ENCODE measurements at places on chromosomes 7 and 10.

DNA sequence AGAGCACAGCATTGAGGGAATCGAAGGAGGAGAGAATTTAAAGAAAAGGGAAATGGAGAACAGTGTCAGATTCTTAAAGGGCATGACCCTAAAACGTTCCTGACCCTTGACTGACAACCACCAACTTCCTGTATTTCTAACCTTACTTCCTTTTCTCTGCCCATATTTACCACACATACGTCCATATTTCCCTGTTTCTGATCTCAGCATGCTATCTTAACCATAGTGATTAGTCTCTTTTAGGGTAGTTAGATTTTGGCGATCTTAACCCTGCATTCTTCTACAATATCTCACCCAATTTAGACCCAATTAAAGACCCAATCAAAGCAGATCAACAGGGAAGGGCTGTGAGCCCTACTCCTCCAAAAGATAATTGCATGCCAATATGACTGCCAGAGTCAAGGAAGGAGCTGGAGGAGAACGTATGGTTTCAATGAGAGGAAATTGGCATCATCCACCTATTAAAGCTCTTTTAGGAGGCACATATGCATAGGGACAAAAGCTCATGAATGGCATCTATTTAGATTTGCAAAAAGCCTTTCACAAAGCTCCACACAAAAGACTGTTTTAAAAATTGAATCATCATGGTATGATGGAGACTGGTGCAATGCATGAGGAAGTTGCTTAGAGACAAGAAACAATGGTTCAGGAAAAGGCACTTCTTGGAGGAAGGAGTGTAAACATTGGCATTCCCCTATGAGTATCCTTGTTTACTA lies 49.0 kb upstream of the ARHGAP12 start:
- DNase-seq, result no peak

DNA sequence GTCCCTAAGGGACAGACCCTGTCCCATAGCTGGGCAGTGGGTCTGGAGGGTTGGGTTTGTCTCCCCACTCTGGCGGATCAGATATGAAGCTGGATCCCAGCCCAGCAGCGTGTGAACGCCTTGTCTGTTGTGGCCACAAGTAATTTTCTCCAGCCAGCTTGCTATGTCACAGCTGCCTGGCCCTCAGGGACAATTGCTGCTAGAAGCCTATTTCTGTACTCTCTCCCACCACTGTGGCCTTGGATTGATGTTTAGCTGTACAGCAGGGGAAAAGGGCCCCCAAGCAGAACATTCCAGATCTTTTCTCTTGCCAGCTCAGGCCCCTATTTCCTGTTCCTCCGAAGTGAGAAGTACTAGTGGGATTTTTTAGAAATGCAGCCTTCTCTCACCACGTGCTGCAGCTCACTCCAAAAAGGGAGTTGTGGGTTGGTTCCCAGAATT lies 53.5 kb upstream of the WAC start:
- DNase-seq, result no peak

DNA sequence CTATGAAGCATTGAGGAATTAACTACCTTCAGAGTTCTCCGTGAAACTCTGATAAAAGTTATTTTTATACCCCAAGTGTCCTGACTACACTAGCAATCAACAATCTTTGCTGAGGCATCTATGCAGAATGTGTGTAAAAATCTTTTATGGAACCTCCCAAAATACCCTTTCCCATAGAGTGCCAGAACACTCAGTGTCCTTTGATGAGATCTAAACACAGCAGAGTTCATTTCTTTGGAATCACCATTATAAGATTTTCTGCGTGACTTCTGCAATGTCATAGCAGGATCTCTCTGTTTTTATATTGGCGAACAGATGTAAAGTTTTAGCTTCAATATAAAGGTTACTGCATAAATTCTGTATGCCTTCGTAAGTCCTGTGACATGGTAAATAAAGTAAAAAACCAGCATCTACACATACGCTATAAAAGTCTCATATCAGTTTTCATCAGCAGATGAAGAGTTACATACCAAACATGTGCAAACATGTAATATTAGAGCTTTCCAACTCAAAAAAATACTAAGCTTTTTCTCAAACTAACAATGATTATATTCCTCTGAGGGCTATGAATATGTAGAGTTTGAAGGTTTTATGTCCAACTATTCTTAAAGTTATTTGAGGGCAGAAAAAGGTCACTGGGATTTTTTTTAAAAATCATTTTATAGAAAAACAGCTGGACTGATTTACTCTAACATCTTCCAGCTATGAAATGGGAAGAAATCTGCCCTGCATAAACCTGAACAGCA lies 67.2 kb downstream of the SKIDA1 start:
- DNase-seq, result no peak

GRCh38 chr10:113127901-113128283 lies 177.8 kb downstream of the TCF7L2 start:
- no peak for DNase-seq

DNA sequence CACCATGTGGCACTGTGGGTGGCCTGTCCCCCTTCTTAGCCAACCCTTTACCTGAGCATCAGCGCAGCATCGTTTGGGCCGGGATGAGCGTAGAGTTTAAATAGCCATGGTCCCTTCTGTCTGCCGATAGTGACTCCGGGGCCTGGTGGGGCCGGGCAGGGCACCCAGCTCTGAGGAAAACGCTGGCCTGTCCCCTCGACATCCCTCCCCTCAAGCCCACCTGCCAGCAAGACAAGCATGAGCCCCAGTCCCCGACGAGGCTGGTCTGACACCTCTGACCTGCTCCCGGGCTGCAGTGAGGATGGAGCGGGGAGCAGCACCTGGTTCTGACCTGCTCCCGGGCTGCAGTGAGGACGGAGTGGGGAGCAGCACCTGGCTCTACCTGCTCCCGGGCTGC lies 31.1 kb upstream of the CNPY1 start:
- no peak for DNase-seq

- DNase-seq, result no peak
Measured at GRCh38 chr10:101120884-101121653, 10.0 kb upstream of the TLX1 start.

DNA sequence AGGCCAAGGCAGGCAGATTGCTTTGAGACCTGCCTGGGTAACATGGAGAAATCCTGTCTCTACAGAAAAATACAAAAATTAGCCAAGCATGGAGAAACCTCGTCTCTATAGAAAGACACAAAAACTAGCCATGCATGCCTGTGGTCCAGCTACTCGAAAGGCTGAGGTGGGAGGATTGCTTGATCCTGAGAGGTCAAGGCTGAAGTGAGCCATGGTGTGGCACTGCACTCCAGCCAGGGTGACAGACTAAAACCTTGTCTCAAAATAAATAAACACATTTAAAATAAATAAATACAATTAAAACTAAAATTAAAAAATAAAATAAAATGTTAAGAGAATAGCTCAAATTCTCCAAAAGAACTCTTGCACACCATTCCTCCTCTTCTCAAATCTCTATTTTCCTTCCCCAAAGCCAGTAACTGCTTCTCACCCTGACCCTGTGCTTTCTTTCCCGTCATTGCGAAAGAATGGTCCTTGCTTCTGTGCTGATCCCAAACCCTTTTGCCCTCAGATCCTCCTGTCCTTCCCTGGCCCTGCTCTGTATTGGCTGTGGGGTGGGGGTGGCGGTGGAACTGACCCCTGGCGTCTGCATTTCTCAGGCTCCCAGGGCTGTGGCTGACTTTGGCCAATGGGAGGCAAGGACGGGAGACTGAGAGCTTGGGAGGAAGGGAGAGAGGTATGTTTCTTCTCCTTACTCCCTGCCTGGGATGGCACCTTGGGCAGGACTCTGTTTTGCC lies 12.4 kb downstream of the SRGN start:
- DNase-seq, result no peak

- no peak for DNase-seq
Measured at GRCh38 chr7:78649236-78649635, 804.2 kb downstream of the MAGI2 start.

DNA sequence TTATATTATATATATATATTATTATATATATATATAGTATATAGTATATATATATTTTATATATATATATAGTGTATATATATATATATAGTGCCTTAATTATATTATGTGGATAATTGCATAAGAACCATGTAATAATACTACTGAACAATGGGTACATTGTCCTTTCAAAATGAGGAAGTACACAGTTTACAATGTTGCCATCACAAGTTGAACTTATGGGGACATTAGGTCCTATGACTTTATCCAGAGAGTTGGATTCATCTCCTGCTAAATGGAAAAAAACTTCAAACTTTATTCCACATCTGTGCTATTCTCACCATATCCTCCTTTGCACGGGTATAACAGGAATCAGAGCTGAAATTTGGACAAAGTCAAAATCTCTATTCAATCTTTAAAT lies 105.0 kb upstream of the AGR3 start:
- no peak for DNase-seq

DNA sequence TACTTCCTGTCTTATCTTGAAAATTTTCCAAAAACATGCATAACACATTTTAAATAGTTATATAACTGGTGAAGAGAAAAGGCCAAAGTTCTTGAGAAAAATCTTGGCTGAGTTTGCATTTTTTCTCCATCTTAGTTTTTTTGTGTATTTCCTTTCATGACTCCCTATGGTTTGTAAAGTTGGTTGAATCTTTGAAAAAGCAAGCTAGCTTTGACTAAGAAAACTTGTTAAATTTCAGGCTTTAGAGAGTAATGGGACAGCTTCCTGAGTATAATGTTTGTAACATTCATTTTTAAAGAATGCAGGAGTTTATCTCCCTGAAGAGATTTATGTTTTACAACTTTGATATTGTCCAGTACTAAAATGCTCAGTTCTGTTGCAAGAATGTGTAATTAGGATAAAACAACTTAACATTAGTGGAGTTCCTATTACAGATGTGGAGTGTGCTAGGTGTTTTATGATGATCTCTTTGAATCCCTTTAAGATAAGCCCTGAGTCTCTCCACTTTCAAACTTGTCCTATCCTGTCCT lies 11.1 kb upstream of the HERPUD2 start:
- DNase-seq, result no peak

GRCh38 chr7:801940-802381 lies 30.3 kb upstream of the SUN1 start:
- no peak for DNase-seq

DNA sequence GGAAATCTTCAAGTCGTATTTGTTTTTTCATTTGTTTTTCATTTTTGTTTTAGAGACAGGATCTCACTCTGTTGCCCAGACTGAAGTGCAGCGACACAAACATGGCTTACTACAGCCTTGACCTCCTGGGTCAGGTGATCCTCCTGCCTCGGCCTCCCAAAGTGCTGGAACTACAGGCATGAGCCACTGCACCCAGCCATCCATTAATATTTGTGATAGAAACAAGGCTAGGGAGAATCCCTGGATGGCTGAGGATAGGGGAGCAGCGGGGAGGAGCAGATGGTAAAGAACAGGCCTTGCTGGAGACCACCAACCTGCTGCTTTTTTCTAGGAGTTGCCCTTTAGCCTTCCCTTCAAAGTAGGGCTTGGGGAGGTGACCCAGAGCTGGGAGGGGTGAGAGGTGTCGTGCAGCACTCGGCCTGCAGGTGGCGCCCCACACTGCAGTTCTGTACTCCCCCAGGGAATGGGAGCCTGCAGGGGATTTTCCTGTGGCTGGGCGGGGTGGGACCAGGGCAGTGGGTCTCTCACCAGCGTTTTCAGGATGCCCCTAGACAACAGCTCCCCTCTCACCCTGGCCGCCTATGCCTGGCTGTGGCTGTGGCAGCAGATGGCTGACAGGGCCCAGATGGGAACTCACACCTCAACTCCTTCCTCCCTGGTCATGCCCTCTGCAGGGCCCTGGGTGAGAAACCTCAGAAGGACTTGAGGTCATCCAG lies 12.6 kb upstream of the CDH23 start:
- DNase-seq, result peak; percentile 50

- no peak for DNase-seq
Measured at GRCh38 chr7:110442381-110442837, 648.5 kb upstream of the LRRN3 start.

DNA sequence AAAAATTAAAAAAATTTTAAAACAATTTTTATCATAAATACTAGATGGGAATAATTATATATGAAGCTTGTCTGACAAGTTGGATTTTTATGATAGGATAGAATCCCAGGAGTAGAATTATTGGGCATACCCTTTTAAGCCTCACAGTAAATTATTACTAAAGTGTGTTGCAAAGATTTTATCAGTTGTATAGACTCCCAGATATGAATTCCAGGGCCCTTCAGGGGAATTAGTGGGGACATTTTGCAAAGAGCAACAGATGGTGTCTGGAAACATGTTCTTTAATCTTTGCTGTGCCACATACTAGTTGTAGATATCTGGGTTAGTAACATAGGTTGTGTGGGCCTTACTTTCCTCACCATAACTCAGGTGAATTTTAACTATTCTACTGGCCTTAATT lies 28.7 kb downstream of the ZEB1 start:
- no peak for DNase-seq

- no peak for DNase-seq
Measured at GRCh38 chr7:112892263-112892662, 102.1 kb upstream of the TMEM168 start.

DNA sequence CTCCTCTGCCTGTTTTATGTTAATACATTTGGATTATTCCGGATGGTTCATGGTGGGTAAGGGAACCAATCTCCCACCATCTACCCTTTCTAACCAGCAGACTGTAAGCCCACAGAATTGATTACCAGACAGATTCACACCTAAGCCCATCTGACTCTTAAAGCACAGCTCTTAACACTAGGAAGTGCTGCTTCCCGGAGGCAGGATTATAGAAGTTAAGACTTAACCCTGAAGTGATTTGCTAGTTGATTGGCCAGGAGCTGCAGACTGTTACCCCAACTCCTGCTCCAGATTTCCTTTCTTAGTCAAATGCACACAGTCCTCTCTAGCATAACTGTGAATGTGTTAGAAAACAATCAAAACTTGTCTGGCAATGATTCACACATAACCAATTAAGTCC lies 221.7 kb downstream of the CDK14 start:
- DNase-seq, result no peak

- no peak for DNase-seq
Measured at GRCh38 chr10:100803908-100804307, 58.5 kb downstream of the PAX2 start.

DNA sequence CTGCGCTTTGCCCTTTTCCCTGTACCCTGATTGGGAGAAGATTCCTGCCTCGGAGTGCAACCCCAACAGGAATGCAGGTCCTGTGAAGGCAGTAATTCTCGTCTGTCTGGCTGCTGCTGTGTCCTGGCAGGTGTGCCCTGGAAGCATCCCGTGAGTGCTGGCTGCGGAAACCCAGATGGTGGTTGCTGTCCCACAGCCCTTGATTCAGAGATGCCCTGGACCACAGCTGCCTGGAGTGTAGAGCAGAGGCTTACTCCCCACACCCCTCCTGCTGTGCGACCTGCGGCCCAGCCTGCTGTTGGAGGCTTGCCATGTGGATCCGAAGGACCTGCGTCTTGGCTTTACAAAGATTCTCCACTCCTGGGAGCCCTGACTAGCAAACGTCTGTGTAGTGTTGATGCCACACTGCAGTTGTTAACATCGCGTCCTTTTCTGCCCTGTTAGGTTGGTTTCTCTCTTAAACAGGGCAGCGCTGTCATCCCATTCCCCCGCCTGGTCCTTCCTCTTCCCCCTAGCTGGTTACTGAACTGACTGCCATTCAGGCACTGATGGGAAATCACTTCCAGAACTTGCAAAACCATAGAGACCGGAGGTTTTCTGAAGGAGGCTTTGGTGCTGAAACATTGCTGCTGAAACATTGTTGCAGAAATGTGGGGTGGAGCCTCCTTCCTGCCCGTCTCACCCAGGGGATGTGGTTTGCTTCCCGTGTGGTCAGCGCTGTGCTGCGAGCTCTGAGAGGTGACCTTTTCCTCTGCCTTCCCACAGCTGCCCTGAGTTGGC lies 53.3 kb downstream of the DNAJB6 start:
- peak; percentile 14 for DNase-seq
